ENCODE measurements at places on chromosomes 11 and 22. TPM values are rescaled to one million over a fixed set of nuclear protein-coding genes. Genes with fewer than 3 reads are reported as not detected.

MOGAT2 gene
- not detected for total RNA-seq

ISX gene
- total RNA-seq = not detected

EFCAB6 gene
- 0.41 TPM for total RNA-seq

TAF10 gene
- 217 TPM for total RNA-seq

HIKESHI gene
- 34.0 TPM for total RNA-seq

CCDC157 gene
- 3.2 TPM for total RNA-seq

SCN2B gene
- not detected for total RNA-seq

SLC25A18 gene
- total RNA-seq = 0.76 TPM

PDE2A gene
- 2.1 TPM for total RNA-seq

PYGM gene
- total RNA-seq = 0.27 TPM

GDPD4 gene
- total RNA-seq = not detected

CASTOR1 gene
- 5.6 TPM for total RNA-seq

SLC22A25 gene
- total RNA-seq = not detected

OR51I1 gene
- not detected for total RNA-seq

TPH1 gene
- total RNA-seq = 0.05 TPM

PRR33 gene
- total RNA-seq = not detected

TCN2 gene
- total RNA-seq = 6.2 TPM

RAG2 gene
- not detected for total RNA-seq

GAB4 gene
- not detected for total RNA-seq

NXPE2 gene
- total RNA-seq = not detected

RASSF10 gene
- total RNA-seq = 1.1 TPM

HEPN1 gene
- total RNA-seq = not detected

CHADL gene
- total RNA-seq = not detected

CLCF1 gene
- 34.8 TPM for total RNA-seq

AP1B1 gene
- 24.6 TPM for total RNA-seq

PHLDB1 gene
- total RNA-seq = 7.3 TPM

PSMC3 gene
- total RNA-seq = 242 TPM

TH gene
- total RNA-seq = 0.20 TPM

MOV10L1 gene
- 0.03 TPM for total RNA-seq

SEC14L6 gene
- not detected for total RNA-seq

CNTN5 gene
- total RNA-seq = not detected

GLYAT gene
- not detected for total RNA-seq

KIF18A gene
- total RNA-seq = 18.9 TPM

CALCA gene
- total RNA-seq = 0.15 TPM
